ENCODE measurements at places on chromosomes 1 and 21.
A peak's percentile ranks its signal among the peaks of the same experiment; 100 is the strongest.

GRCh38 chr1:225549821-225550220, 103.1 kb downstream of the ENAH start:
- ATAC-seq: no peak

DNA sequence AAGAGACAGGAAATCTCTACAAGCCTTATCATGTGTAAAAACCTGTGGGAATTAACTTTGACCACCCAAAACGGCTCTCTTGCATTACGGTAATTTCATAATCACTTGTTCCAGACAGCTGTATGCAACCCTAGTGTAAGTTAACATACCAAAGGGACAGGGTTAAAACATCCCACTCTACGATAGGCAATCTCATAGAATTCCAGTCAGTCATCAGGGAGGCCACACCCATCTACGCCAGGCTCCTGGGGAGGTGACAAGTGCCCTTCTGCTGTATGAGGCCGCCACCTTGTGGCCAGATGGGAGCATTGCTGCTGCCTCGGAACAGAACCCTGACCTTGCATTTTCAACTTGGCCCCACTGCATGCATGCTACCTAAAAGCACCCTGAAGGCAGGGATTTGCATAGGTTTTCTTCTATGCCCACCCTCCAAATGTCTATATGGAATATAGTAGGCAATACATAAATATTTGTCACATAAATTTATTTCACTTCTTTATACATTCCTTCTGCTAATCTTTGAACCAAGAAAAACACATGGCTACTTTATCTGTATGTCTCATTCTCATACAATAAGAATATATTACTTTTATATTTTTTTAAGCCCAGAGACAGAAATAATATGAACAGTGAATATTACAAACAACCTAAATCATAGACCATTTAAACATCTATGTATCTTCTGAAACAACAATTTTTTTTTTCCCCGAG, 12.6 kb downstream of the HSF2BP start:
- ATAC-seq: peak; percentile 93

GRCh38 chr21:45998276-45998701, 16.7 kb downstream of the COL6A1 start:
- ATAC-seq: no peak

DNA sequence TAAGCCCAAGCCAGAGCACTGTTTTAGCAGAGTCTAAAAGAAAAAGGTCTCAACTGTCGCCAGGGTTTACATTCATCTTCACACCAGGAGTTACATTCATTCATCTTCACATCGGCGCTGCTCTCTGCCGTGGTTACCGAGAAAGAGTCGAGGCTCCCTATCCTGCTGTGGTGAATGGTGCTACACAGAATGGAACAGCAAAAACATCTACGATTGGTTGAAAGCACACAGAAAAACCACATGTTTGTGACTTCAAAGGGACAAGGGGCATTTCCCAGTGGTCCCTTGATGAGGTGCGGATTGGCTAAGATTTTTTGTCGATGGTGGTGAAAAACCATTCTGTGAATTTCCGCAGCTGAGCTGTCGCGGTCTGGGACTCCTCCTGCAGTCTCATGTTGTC, 231.1 kb downstream of the SIPA1L2 start:
- ATAC-seq: no peak

GRCh38 chr1:22544606-22545005, 18.7 kb upstream of the EPHA8 start:
- no peak for ATAC-seq

- no peak for ATAC-seq
These were observed 403.0 kb downstream of the SRGAP2C start for GRCh38 chr1:121587777-121588176.

DNA sequence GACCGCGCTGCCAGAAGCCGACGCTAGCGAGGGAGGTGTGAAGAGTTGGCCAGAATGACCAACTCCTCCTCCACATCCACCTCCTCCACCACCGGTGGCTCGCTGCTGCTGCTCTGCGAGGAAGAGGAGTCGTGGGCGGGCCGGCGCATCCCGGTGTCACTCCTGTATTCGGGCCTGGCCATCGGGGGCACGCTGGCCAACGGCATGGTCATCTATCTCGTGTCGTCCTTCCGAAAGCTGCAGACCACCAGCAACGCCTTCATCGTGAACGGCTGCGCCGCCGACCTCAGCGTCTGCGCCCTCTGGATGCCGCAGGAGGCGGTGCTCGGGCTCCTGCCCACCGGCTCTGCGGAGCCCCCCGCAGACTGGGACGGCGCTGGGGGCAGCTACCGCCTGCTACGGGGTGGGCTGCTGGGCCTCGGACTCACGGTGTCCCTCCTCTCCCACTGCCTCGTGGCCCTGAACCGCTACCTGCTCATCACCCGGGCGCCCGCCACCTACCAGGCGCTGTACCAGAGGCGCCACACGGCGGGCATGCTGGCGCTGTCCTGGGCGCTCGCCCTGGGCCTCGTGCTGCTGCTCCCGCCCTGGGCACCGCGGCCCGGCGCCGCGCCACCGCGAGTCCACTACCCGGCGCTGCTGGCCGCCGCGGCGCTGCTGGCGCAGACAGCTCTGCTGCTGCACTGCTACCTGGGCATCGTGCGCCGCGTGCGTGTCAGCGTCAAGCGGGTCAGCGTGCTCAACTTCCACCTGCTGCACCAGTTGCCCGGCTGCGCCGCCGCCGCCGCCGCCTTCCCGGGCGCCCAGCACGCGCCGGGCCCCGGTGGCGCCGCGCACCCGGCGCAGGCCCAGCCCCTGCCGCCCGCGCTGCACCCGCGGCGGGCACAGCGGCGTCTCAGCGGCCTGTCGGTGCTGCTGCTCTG, 1.2 kb downstream of the GPR88 start:
- peak; percentile 49 for ATAC-seq

DNA sequence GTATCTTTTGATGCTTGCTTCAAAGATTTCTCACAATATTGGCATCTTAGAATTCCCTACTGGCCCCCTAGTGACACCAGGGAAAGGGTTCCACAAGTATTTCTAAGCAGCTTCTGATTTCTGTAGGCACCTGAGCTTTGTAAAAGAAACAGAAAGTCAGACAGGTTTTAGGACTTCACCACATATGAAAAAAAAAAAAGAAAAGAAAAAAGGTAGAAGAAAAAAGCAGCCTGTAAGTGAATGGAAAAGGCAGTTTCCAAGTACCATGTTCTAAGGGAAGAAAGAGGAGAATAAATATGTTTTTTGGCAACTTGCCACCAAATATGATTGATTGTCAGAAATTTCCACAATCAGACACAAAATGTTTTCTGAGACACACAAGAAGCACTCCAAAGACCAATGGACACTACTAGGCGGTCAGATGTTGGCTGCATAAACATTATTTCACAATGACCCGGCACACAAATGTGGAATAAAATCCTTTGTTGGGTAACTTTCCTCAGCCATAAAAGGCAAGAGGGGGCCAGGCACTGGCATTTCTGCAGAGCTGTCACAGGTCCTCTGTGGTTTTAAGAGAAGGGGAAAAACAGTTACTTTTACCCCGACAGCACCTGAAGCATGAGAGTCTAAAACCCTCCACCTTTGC, 12.7 kb upstream of the CPLANE2 start:
- no peak for ATAC-seq

GRCh38 chr21:28769683-28770082, 223.0 kb downstream of the LTN1 start:
- ATAC-seq: no peak

GRCh38 chr21:29072873-29073221, 601 bp downstream of the CCT8 start:
- ATAC-seq: no peak

GRCh38 chr1:45155423-45155822, 51.0 kb downstream of the ZSWIM5 start:
- no peak for ATAC-seq

- ATAC-seq: no peak
These were observed 3.0 kb downstream of the USP1 start for GRCh38 chr1:62439652-62440371.

GRCh38 chr21:43850728-43851295, 14.2 kb upstream of the AGPAT3 start:
- no peak for ATAC-seq

- no peak for ATAC-seq
These were observed 13.3 kb downstream of the CELA2B start for GRCh38 chr1:15489052-15489736.

GRCh38 chr1:36175137-36176095, 19.5 kb downstream of the MAP7D1 start:
- ATAC-seq: peak; percentile 54

GRCh38 chr1:145988773-145989172, 7.6 kb downstream of the TXNIP start:
- ATAC-seq: no peak

DNA sequence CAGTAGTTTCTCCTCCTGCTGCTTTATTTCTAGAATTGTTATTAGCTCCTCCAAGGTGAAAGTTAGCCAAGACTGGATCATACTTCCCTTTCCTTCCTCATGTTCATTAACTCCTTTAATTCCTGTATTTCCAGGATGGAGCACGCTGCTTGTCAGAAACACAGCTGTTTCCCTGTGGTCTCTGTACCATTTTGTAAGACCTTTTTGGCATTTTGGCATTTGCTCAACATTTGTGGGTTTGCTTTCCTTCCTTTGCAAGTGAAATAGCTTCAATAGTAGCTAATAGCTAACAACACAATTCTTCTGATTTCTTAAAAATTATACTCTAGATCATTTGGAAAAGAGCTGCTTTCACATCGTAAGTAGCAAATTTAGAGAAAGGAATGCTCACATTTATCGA, 44.3 kb upstream of the HPDL start:
- no peak for ATAC-seq

DNA sequence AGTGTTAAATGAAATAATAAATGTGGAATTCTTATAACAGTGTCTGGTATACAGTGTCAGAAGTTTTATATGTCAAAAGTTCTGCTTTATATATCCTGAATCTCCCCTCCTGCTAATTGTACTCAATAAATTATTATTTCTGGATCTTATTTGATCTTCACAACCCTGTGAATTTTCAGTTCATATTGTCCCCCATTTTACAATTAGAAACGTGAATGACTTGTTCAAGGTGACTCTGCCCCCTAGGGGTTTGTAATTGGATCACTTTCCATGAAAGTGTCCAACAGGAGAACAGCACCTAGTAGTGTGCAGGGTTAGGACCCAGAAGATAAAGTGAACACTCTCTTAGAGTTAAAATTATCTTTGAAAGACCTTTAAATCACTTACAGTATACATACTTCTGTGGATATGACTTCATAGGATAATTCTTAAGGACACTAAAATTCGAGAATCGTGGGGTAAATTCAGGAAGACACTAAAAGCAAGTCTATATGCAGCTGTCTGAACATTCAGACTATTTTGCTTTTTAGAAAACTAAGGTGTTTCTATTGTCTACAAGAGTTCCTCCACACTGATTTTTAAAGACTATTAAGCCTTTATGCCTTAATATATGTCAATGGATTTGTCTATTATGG, 4.5 kb upstream of the DDR2 start:
- no peak for ATAC-seq

- ATAC-seq: no peak
These were observed 33.5 kb downstream of the SLC1A7 start for GRCh38 chr1:53108646-53109580.

DNA sequence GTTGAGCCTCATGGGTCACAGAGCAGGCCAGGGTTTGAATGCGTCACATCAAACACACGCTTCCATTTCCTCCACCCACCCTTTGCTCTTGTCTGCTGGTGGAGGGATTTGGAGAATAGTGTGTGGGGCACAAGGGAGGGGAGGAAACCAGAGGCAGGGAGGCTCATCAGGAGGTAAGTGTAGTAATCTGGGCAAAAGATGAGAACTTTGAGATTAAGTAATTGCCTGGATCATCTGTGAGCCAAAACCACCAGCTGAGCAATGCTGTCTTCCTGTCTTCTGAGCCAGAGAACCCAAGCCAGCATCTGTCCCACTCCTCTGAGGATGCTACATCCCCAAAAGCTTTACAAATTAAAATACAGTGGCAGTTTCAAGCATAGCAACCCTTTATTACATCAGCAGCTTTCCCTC, 45.2 kb downstream of the C8B start:
- ATAC-seq: no peak

- no peak for ATAC-seq
These were observed 13.9 kb downstream of the LMX1A start for GRCh38 chr1:165342587-165342986.

DNA sequence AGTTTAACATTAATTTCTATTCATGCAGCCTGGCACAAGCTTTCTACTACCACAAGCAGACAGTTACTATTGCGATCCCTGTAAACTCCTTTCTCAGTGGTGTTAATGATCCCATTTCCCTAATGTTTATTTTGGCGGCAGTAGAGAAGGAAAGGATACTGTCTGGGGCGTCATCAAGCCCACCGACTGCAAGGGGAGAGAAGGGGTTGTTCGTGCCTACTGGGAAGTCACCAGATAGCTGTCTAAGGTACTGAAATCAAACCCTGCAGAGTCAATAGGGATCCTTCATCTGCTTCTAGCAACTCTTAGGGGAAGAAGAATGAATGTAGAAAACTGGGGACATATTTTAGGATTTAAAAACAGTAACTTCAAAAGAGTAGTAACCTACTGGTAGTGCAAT, 95.2 kb upstream of the ADAR start:
- no peak for ATAC-seq

DNA sequence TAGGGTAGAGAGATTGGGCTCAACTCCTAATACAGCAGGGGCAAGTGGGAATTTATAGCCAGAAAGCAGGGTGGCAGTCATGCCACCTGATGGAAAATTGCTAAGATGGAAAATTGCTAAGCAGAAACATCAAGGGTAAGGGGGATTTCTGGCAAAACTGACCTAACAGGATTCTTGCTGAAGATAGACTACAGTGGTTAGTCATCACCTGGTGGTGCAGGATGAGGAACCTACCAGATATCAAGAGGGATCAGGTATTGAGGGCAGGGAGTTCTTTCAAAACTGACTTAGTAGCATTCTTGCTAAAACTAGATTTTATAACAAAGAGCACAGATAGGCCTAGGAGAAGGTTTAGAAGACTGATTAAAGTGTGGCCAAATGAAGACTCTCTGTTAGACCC, 292.9 kb downstream of the PLPP3 start:
- no peak for ATAC-seq

DNA sequence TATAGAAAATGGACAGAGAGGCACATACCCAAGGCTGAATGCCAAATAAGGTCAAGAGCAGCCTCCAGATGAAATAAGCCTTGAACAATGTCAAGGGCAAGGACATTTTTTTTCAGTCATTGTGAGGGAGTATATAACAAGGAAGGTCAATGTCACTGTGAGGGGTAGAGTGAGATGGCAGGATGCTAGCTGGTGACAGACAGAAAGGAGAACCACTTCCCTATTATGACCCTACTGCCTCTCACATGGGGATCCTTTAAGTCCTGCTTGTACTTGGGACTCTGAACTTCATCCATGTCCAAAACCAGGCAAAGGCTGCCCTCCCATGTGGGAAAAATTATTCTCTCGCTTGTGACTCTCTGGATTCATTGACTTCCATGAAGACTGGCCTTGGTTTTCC, 119.5 kb upstream of the COA6 start:
- ATAC-seq: peak; percentile 45

GRCh38 chr1:212858461-212859265, 588 bp downstream of the FLVCR1 start:
- ATAC-seq: peak; percentile 65

DNA sequence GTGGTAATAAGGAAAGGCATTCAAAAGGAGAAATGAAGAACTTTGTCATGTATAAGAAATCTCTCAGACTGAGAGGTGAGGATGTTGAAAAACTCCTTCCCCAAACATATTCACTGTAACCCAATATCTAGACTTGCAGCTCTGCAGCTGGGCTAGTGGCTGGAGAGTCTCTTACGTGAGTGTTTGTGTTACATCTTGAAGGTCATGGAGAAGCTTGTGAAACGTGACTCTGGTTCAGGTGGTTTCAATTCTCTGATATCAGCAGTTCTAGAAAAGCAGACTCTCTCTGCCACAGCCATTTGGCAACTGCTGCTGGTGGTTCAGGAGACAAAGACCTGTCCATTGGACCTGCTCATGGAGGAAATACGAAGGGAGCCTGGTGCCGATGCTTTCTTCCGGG, 55.0 kb upstream of the EPHA8 start:
- ATAC-seq: no peak

- no peak for ATAC-seq
These were observed 97.2 kb upstream of the LYPLAL1 start for GRCh38 chr1:219076326-219076937.

Data from stimulated activated memory B cell treated with anti-CD40 and anti-IgM and Interleukin-4, amounts not matched to agents 10 μg/mL and 1 μg/mL and 100 μg/mL, for 72 hours (primary cell).